ENCODE measurements at places on chromosomes 16 and 17. TPM values are rescaled to one million over a fixed set of nuclear protein-coding genes. Genes with fewer than 3 reads are reported as not detected.
A peak's percentile ranks its signal among the peaks of the same experiment; 100 is the strongest.

DNA sequence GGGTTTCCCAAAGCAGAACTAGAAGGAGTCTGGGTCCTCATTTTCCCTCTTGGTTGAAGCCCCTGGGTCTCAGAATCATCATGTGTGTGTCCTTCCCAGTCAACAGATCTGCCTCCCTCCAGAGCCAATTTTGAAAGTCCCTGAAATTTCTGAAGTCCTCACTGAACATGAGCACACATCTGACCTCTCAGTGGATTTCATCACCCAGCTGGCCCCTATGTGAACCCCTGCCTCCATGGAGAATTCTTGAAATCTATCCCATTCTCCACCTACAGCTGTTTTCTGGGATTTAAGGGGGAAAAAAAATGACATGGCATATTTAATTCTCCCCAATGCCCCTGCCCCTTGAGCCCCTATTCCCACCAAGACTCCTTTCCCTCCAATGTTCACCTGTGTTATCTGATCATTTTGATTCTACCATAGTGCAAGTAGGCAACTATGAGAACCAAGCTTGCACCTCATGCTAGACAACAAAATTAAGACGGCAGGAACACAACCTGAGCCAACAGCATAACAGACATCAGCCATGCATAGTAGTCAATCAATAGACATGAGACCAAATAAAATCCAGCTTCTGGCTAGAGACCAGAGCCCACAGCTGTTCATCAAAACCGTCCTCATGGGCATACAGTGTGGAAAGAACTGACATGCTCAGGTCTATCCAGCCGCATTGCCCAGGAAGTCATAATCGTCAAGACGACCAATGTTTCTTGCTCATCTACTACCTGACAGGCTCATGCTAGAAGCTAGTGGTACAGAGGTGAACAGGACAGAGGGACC is 14.9 kb downstream of the SOX9 start:
- DNase-seq: no peak

DNA sequence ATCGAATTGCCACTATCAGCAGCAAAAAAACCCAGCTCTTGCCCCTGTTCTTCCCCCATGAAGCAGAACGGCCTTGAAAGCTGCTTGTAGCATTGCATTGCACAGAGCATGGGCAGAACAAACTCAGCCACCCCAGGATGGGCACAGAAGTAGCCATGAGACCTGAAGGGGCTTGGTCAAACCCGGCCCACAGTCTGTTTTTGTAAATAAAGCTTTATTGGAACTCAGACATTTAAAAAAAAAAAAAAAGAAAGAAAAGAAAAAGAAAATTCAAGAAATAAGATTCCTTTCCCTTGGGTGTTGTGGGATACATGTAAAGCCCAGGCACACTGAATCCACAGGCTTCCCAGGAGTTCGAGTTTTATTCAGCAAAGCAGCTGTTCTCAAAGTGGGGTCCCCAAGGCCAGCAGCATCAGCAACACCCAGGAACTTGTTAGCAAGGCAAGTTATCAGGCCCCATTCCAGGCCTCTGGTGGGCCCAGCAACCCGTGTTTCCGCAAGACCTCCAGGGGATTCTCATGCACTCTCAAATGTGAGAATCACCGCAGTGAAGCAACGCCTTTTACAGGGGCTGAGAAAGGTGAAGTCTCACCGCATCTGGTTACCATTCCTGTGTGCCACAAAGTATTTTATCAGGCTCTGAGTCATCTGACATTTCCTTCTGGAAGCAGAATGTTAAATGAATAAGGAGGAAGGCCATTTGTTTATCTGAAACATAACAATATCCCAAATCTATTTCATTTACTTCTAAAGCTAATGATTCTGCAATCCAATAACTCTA is 108.2 kb downstream of the SLC39A11 start:
- peak; percentile 69 for DNase-seq

GRCh38 chr17:78617511-78618061 is 40.4 kb upstream of the DNAH17 start:
- no peak for DNase-seq

DNA sequence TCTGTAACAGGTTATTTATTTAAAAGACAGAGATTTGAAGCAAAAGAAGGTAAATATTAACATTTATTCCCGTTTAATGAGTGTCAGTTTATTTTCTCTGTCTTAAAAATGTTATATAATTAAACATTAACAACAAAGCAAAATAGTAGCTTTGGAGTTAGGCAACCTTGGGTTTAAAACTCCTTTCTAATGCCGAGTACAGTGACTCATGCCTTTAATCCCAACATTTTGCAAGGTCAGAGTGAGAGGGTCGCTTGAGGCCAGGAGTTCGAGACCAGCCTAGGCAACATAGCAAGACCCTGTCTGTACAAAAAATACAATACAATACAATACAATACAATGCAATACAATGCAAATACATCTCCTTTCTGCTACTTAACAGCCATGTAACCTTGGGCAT is 128.7 kb downstream of the CHD9 start:
- no peak for DNase-seq

- DNase-seq: peak; percentile 92
Observed at GRCh38 chr16:2159175-2159838, 3.7 kb downstream of the TRAF7 start.

DNA sequence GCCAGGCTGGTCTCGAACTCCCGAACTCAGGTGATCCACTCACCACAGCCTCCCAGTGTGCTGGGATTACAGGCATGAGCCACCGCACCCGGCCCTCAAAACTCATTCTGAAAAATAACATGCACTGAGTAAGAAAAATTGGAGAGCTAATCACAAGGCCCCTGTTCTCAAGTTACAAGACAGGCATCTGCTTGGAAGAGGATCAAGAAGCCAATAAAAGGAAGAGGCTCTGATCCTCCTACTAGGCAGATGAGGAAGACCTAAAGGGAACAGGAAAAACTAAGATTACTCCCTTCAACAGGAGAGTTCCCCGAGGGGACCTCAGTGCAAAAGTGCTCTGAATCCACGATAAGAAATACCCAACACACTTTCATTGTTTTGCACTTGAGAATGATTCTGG is 18.4 kb downstream of the BLMH start:
- DNase-seq: no peak

DNA sequence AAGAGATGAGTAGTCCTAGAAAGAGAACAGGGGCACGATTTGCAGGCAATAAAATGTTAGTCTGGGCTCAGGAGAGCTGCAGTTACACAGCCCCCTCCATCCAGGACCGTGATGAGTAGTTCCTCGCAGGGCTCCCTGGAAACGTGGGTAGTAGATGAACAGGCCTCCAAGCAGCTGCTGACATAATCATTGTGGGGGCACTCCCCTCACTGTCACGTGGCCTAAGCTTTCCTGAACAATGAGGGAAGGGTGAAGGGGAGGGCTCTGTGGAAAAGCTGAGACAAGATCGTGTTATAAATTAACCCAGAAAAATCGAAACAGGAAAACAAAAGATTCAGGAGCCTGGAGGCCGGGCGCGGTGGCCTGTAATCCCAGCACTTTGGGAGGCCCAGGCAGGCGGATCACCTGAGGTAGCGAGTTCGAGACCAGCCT is 1.3 kb upstream of the PER1 start:
- peak; percentile 93 for DNase-seq

DNA sequence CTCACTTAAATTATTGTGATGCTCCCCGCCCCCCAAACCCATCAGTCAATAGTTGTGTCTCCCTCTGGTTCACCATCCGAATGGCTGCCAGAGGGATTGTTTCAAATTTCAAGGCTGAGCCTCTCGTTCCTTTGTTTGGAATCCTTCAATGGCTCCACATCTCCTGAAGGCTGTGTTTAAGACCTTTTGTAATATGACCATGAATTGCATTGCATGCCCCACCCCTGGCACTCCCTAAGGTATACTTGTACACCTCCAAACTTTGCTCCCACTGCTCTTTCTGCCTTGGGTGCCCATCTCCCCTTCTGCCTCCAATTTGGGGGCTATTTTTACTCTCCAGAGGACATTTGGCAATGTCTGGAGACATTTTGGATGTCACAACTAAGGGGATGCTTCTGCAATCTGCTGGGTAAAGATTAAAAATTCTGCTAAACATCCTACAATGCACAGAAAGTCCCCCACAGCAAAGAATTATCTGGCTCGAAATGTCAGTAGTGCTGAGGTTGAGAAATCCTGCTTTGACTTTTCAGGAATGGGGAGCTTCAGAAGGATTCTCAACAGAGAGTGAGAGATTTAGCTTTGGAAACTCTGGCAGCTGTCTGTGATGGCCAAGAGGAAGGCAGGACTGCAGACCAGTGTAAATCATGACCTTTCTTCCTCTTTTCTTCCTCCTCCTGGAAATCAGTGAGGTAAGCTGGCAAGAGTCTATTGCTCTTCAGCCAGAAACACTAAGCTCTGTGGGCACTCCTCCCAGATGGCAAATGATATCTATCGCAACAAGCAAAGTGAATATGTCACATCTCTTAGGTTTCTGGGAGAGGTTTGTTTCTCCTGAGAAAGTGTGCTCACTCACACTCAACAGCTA is 8.7 kb upstream of the IL4R start:
- peak; percentile 27 for DNase-seq

DNA sequence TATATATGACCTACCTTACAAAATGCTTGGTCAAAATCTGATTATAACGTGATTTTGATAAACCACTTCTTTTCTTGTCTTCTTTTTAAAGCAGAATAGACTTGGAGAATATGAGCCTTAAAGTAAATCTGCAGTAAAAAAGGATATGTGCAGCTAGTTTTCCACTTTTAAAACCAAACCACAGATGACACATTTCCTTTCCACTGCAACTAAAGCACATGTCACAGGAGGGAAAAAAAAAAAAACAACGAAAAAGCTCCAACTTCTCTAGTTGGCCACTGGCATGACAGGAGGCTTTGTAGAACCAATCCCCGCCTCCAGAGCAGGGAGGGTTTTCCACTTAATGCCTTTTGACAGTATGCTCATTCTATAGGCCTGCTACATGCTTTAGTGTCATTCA is at the start of gene EVI2A:
Gene EVI2A (minus strand): TSS at position 142 of the 400 bp plus-strand sequence. CDS start 2,609 bp downstream, outside the sequence.
- DNase-seq: peak; percentile 23

- DNase-seq: no peak
Observed at GRCh38 chr16:50499254-50499653, 48.9 kb upstream of the NKD1 start.

DNA sequence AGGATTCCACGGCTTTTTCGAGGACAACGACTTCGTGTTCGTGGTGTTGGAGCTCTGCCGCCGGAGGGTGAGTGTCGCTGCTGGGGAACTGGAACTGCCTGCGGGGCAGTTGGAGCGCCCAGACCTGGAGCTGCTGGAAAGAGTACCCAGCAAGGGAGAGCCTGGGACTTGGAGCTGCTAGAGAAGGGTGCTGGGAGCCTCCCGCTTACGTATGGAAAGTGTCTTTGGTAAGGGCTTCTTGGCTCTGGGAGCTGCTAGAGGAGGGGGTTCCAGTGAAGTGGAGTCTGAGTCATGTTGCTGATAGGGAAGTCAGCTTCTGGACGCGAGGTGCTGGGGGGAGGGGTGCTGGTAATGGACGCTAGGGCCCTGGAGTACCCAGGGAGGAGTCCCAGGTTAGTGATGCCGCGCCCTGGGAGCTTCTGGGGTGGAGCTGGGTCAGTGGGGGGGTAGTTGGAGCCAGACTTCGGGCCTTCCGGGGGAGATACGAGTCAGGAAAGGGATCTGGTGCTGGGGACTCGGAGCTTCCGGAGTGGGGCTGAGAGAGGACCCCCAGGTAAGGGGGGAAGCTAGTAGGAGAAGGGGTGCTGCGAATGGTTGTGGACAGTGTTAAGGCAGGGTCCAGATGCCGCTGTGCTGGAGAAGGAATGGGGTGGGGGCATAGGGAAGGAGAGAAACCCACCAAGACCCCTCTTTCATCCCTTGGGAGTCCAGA is 741 bp downstream of the PLK1 start:
- DNase-seq: no peak

GRCh38 chr16:46986438-46986837 is 13.0 kb upstream of the DNAJA2 start:
- DNase-seq: no peak

DNA sequence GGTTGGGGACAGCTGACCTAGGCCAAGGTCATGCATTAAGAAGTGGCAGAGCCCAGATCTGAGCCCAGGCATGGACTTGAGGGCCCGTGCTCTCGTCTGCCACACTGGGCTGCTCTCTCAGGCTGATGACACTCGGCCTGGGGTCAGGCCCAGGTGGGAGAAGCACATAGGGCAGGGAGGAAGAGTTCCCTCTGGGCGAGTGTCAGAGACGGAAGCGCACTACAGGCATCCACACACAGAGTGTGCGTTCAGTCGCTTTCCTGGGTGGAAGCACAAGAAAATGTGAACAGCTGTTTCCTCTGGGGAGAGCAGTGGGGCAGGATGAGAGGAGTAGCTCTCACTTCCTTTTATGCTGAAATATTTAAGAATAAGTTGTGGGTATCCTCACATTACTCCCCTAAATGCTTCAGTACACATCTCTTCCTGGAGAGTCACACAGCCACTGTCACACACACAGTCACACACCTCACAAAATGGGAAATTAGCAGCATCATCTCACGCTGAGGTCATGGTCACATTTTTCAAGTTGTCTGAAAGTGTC is 59.7 kb downstream of the B9D1 start:
- peak; percentile 23 for DNase-seq

Gene C1QTNF8
- total RNA-seq: not detected

Gene PPY
- total RNA-seq: not detected

Gene CYBC1
- 30.6 TPM for total RNA-seq

Gene EFNB3
- 0.13 TPM for total RNA-seq

Gene SLC16A11
- 1.9 TPM for total RNA-seq

Gene HBA1
- total RNA-seq: not detected

Gene MFAP4
- not detected for total RNA-seq

Gene GOSR1
- 17.1 TPM for total RNA-seq

Gene NPIPA5
- total RNA-seq: 0.64 TPM

Data from dermis microvascular lymphatic vessel endothelial cell (primary cell).